Vagina (tissue), 2 donors: ENCODE measurements at places on chromosomes 2 and 18.

GRCh38 chr2:28390746-28391563 lies 1.7 kb upstream of the FOSL2 start:
- DNase-seq, result no peak

DNA sequence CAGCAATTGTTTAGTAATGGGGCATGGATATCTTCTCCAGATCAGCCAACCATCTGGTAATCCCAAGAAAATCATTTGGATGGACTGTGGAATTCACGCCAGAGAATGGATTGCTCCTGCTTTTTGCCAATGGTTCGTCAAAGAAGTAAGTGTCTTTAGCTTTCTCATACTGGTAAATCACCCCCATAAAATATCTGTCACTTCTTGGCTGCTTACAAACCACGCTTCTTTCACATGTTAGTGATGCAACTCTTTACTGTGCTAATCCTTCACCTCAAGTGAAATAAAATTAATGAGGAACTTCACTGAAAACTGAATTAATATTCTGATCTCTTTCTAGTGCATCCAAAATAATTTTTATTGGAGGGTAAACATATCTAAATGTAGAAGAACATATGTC lies 18.9 kb downstream of the CPO start:
- no peak for DNase-seq

DNA sequence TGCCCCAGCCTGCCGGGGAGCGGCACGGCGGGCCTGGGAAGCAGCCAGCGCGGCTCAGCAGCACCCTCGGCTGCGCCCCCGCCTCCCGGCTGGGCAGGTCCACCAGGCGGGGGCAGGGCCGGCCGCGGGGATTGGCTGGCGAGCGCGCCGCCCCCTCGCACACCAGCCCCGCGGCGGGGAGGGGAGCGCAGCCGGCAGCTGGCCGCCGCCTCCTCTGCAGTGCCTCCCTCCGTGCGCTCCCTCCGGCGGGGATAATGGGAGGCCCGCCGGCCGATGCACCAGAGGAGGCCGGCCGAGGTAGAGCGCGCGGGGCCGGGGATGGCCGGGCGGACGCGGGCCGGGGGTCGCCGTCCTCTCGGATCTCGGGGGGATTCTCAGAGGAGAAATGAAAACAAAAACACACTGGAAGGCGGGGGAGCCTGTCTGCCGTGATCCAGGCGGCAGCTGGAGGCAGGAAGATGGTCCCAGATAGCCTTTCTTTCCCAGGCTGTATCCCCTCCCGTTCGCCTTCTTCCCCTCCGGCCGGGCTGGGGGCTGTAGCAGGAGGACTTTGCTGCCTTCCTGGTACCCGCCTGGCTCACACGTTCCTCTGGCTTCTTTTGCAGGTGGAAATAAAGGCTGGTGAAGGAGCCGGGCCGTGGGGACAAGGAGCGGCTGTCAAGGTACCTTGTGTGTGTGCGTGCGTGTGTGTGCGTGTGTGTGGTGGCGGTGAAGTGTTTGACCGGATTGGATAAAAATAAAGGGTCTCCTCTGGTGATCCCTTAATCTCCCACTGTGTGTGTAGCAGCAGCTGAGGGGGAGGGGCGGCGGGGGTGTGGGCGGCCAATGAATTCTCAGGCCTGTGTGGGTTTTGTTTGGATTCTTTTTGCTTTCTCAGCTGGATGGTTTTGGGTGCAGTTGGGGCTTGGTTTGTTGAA lies 18.1 kb downstream of the TET3 start:
- no peak for DNase-seq

DNA sequence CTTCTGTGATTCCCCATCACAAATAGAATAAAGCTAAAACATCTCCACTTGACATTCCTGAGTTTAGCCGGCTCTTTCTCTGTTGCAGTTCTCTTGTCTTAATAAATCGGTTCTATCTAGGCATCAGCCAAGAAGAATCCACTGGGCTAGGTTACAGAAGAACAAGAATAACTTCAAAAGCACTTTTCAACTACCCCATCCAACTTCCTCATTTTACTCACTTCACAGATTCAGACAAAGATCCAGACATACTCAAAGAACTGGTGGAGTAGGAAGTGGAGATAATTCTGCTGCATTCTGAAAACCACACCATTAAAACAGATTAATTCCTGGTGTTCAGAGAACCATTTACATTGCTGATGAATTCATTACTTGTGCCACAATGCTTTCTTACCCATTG lies 9.6 kb upstream of the ALPK2 start:
- DNase-seq, result no peak

- no peak for DNase-seq
Observed at GRCh38 chr2:74867841-74868658, 34.1 kb downstream of the HK2 start.

DNA sequence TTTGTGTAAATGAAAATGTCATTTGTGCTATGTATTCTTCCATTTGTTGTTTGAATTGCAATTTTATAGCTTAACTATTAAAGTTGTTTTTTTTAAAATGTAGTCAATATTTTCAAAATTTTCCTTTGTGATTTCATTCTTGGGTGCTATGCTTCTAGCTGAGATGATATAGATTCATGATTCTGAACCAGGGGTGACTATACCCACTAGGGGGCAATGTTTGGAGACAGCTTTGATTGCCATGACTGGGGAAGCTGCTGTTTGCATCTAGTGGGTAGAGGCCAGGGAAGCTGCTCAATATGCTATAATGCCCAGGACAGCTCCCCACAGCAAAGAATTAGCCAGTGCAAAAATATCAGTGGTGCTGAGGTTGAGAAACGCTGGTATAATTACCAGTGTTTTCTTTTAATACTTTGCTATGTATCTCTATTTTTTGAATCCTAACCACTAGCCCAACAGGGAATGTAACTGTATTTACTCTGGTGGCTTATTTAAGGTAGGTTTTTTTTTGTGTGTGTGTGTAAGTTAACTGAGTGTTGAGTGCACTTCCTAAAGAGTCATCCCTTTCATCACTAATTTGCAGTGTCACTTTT lies 99.7 kb downstream of the MEP1B start:
- no peak for DNase-seq

GRCh38 chr2:27303093-27304025 lies 4.9 kb downstream of the UCN start:
- no peak for DNase-seq

GRCh38 chr2:178229927-178230326 lies 35.6 kb downstream of the OSBPL6 start:
- no peak for DNase-seq

GRCh38 chr2:50746526-50746925 lies 285.4 kb downstream of the NRXN1 start:
- DNase-seq, result no peak

DNA sequence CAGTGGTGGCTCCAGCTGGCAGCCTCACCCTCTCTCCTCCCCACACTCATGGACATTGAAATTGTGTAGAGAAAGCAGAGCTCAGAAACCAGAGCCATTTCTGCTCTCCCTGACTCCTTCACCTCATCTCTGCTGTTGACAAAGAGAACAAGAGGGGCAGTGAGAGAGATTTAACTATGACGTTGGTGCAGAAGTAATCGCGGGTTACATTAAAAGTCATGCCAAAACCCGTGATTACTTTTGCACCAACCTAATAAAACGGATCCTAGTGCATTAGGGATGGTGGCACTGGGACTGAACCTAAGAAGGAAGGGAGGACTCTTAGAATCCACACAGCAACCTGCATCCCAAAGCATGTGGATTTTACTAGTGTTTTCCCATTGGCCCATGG lies 113.3 kb upstream of the CDC42EP3 start:
- no peak for DNase-seq

GRCh38 chr2:213001297-213001910 lies 150.0 kb downstream of the IKZF2 start:
- no peak for DNase-seq

DNA sequence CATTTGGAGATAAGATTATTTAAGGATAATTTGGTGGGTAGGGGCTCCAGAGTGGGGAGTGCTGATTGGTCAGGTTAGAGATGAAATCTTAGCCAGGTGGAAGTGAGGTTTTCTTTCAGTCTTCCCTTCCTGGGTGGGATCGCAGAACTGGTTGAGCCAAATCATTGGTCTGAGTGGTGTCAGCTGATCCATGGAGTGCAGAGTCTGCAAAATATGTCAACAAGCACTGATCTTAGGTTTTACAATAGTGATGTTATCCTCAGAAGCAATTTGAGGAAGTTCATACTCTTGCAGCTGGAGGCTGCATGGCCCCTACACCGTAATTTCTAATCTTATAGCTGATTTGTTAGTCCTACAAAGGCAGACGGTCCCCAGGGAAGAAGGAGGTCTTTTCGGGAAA lies 1483.4 kb upstream of the ZEB2 start:
- DNase-seq, result no peak

- DNase-seq, result no peak
Observed at GRCh38 chr2:54259413-54260240, 3.6 kb upstream of the TSPYL6 start.

DNA sequence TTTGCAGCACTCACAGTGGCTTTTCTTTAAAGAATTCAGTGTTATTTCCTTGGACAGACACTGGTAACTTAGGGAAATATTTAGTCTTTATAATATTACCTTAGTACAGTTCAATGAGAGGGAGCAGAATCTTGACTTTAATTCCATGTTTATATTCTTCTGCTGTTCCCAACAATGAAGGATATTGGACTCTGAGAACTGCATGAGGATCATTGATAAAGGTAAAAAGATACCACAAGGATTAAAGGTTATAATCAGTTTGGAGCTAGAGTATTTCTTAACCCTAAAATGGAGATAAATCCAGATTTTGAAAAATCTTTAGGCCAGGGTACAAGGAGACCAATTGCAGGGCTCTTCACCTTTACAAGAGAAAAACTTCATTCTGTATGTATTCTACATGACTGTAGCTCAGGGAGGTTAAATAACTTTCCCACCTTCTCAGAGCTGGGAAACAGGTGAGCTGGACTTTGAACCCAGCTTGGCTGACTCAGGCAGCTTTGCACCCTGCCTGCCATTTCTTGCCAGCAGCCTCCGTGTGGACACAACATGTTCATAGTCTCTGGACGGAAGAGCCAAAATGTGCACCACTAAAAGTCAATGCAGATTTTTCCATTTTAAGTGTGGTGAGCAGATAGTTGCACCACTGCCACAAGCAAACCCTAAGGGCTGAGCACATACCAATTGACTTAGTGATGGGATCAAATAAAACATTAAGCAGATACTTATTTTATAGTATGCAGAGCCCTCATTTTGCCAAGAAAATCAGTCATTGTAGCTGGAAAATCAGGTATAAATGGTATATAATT lies 26.7 kb downstream of the UPP2 start:
- no peak for DNase-seq

DNA sequence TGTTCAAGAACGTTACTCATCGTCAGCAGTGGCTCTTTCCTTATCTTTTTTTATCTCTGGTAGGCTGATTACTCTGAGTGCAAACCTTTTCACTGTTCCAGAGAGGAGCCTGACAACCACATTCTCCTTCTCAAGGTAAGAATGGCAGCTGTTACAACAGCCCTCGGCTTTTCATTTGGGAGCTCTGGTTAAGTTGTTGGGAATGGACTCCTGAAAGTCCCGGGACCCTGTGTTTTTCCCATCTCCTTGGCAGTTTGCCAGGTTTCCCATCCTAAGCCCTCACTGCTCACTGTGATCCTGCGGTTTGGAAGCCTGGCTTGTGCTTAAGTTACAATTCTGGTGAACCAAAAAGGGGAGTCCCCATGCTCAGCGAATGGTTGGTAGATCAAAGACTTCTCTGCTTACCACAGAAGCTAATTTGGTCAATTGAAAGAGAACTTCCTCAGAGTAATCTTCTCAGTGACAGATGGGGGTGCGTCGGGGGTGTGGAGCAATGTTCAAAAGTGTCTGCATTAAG lies 122.3 kb downstream of the LYPD6B start:
- no peak for DNase-seq

DNA sequence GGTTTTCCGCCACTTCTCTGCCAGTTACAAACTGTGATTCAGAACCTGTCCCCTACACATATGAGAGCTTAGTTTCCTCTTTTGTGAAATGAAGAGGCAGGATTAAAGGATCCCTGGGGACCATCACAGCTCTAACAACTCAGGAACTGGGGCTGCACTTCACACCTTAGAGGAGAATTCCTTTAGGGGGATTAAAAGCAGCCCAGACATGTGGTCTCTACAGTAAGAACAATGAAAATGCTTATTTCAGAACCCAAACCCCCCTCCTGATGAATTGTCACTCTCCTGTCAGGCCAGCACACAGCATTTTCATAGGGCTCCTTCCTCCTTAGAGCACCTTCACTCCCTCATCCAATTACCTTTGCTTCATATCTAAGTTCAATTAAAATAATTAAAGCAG lies 101.5 kb upstream of the NEDD4L start:
- no peak for DNase-seq

- no peak for DNase-seq
Observed at GRCh38 chr2:172259827-172260226, 157.1 kb upstream of the DLX2 start.

GRCh38 chr2:218375212-218375611 lies 6.9 kb upstream of the SLC11A1 start:
- DNase-seq, result no peak
